ENCODE measurements at places on chromosomes 5 and 9. TPM values are rescaled to one million over a fixed set of nuclear protein-coding genes. Genes with fewer than 3 reads are reported as not detected.

DNA sequence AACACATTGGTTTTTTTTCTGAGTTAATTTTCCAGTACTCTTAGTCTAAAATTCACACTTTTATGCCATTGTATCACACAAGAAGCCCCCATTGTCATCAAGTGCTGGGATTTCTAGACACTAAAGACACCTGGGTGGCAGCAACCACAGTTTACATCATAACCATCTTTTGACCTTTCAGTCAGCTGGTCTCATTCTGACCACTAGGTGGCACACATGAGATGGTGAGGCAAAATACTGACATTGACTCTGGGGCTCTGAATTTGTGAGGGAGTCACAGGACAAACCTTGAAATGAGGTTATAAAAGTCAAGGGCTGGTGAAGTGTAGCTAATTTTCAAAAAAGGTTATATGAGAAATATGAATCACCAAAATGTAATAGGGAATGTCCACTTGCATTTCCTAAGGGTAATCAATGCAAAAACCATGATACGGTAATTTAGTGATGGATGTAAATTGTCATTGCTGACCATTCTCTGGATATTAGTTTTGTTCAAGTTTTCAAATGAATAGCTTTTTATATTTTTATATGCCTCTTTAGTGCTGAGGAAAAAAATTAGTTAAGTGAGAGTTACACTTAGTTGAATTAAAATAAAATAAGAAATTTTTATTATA lies 229.4 kb downstream of the DMAC1 start:
- DNase-seq: peak; percentile 46

GRCh38 chr9:22446950-22447617 lies 460 bp downstream of the DMRTA1 start:
- peak; percentile 55 for DNase-seq

DNA sequence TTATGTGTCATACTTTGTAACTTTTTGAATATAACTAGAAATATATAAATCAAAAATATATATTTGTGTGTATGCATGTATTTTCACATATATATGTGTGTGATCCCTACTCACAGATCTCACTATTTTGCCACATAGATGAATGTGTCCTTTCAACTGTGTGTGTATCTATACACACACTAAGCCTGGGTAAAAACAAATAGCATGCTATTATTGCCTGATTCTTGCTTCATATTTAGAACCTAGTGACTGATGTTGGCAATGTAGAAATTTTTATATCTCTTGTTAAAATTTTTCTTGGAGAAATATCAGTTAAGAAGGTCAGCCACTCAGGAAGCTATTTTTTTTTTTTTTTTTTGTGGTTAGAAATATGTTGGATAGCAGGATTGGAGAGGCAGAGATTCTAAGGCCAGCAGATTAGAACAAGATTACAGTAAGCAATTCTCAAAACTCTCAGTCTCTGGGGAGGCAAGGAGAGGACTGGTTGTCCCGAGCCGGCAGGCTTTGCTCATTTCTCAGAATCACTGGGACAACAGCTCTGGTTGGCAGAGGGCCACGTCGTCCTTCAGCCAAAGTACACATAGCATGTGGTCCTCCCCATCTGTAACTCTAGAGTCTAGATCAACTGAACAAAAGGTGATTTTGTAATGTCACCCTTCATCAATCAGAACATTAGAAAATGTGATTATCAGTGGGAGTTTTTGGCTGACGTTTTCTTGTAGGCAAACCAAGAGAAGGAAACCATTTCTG lies 19.7 kb downstream of the C6 start:
- DNase-seq: no peak

GRCh38 chr5:135238622-135239452 lies 160.2 kb downstream of the MACROH2A1 start:
- no peak for DNase-seq

The QRFP gene
- not detected for total RNA-seq

Measured in activated naive CD8-positive, alpha-beta T cell treated with anti-CD3 and anti-CD28 coated beads for 36 hours (primary cell).